ENCODE measurements at places on chromosomes 4 and X.
A peak's percentile ranks its signal among the peaks of the same experiment; 100 is the strongest.

DNA sequence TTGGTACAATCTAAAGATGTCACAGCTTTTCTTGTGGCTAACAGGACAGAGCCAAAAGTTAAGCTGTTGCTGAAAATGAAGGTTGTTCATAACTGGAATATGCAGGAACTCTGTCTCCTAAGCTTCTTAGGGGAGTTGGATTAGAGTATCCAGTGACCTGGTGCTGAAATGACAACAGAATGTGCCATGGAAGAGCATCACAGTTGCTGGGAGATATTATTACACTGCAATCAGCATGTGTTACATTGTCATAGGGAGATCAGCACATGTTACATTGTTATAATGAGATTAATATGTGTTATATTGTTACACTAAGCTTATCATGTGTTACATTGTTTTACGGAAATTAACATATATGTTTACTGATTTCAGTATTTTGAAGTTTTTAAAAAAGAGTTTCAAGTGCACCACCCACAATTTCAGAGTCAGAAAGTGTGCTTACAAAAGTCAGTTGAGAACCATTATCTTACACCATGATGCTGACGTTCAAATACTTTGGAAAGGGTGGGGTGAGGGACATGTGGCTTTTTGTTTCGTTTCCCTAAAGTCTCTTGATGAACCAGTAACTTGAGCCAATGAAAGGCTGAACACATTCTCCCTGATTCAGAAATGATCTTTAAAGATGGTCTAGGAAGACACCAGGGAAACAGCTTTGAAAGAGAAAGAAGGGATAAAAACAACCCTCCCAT lies 113.4 kb downstream of the DRD5 start:
- DNase-seq = no peak

- DNase-seq = no peak
These were observed 17.5 kb downstream of the RBMX2 start for GRCh38 chrX:130419263-130419662.

DNA sequence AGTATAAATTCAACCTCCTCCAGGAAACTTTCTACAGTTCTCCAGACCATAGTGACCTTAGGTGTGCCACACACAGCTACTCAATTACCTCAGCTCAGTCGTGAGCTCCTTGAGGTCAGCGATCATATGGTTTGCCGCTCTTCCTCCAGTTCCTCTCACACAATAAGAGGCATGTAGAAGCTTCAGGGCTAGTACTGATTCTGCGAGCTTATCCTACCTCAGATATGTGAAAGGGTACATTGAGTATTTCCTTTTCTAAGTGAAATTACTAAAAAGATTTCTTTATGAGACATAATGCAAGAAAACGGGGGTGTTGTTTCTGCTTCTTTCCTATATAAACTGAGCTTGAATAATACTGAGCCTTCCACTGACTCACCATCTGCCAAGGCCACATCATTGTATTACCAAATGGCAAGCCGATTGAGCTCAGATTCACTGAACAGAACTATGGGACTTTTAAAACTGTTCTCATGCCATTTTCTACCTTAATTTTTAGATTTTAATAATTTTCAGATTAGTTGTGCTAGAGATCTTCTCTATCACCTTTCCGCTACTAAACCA lies 183.1 kb downstream of the HS6ST2 start:
- DNase-seq = no peak

DNA sequence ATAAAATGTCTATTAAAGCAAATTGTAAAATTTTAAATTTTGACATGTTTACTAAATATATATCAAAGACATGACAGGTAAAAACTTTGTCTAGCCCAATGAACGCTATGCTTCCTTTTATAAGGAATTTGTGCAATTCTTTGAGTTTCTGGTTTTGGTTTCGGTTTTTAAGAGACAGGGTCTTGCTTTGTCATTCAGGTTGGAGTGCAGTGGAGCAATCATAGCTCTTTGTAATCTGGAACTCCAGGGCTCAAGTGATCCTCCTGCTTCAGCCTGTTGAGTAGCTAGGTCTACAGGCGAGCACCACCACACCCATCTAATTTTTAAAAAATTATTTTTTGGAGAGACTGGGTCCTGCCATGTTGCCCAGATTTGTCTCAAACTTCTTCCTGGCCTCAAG lies 60.7 kb downstream of the BLTP1 start:
- no peak for DNase-seq

- DNase-seq = no peak
These were observed 259.8 kb downstream of the FBXO8 start for GRCh38 chr4:174023641-174024040.

DNA sequence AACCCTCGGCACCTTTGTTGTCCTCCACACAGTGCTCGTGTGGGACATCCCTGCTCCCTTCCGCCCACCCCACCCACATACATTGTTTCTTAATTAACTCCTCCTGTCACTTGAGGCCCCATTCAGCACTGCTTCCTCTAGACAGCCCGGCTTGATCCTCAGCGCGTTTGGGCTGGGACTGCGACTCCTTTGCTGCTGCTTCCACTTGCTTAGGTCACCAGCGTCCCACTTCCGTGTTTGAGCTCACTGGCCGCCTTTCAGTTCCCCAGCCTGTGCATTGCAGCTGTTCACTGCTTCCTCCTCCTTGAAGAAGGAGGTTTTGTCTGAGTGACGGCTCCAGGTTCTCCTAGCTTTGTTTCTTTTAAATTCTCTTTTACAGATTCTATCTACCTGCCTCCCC lies 16.1 kb downstream of the RNF4 start:
- peak; percentile 29 for DNase-seq

- no peak for DNase-seq
These were observed 250.7 kb upstream of the RASGEF1B start for GRCh38 chr4:81722290-81722851.

DNA sequence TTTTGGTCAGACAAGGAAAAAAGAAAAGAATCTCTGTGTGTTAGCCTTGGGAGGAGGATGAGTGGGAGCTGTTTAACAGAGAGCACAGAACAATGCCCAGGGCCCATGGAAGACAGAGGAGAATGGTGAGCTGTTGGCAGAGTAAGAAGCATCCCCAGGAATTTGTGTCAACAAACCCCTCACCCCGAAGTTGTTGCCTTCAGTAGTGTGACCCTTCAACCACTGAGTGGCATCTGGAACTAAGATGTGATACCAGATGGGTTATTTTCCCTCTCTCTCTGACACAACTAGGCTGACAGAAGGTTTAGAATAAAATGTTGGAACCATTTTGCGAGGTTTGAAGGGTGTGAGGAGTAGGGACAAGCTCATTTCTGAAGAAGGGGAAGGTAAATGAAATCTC lies 25.1 kb downstream of the IGSF1 start:
- DNase-seq = no peak

GRCh38 chrX:8689473-8689872 lies 42.5 kb downstream of the ANOS1 start:
- no peak for DNase-seq

- DNase-seq = no peak
These were observed 92.7 kb downstream of the USP46 start for GRCh38 chr4:52566136-52567031.

DNA sequence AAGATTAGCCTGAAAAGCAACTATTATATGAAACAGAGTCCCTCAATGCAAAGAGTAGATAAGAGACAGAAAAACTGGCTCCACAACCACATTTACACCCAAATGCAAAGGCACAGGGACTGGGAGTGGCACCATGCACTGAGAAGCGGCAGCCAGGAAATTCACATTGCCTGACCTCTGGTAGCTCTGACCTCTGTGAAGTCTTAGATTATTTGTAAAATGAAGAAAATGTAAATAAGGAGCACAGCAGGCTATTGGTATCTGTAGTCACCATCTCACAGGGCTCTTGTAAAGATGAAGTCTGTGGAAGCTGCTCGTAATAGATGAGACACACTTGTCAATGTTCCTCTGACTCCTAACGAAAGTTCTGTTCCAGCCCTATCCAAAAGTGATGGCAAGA lies 69.7 kb downstream of the FAT1 start:
- DNase-seq = no peak

- no peak for DNase-seq
These were observed 223.9 kb downstream of the CAMK2D start for GRCh38 chr4:113537628-113538027.

- no peak for DNase-seq
These were observed 112.3 kb upstream of the IL15 start for GRCh38 chr4:141524116-141524515.

DNA sequence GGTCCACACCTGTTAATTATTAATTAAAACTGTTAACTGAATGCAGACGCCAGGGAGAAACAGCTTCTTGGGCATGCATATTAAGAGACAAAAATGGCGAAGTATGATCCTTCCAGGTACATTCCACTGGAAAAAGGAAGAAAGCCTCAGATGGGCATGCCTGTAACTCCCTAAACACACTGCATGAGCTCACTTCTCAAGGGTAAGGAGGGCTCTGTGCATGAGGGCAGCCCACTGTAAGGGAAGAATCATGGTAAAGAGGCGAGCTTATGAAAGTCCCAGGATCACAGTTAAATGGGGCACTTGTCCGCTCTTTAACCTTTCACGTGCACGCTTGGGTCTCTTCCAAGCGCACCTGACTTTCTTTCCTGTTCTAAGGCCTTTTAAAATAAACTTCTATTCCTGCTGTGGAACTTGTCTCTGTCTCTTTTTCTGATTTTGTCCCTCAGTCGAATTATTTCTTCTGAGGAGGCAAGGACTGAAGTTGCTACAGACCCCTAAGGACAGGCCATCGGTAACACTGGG lies 321.7 kb downstream of the PPP1R2C start:
- DNase-seq = no peak

DNA sequence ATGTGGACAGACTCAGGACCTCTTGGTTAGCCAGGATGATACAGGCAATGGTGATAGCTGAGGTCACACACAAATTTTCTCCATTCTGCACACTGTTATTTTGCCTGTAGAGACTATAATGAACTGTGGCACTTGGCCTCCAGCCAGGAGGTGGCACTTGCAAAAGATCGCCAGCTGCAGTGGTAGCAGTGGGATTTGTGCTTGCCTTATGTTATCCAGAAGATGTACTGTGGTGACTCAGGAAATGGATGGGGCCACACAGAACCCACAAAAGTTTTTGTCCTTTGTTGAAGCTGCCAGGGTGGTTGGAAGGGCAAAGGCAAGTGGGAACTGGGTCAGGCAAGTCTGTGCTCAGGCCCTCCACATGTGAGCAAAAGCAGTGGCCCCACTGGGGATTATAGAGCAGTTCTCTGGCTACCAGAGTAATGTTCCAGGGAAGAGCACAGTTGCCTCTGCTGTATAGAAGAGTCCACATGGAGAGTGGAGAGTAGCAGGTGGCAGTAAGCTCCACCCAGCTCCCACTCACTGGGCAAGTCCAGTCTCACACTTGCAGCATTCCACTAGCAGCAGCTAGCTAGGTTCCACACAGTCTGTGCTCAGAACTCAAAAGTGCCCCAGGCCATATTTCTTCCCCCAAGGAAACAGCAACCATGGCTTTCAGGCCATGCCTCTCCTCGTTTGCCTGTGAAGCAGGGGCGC lies 5.9 kb upstream of the C4orf17 start:
- no peak for DNase-seq

DNA sequence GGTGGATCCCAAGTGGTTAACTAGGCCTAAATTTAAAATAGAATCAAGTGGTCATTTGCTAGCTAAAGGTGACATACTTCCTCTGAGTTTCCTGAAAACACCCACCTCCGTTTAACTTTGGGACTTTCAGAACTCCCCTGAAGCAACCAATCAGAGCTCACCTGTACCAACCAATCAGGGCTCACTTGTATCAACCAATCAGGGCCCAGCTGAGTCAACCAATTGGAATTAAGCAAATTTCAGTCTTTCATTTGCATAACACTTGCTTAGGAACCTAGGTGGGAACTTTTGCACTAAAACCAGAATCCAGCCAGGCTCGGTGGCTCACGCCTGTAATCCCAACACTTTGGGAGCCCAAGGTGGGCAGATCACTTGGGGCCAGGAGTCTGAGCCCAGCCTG lies 15.9 kb downstream of the GPC4 start:
- DNase-seq = no peak

DNA sequence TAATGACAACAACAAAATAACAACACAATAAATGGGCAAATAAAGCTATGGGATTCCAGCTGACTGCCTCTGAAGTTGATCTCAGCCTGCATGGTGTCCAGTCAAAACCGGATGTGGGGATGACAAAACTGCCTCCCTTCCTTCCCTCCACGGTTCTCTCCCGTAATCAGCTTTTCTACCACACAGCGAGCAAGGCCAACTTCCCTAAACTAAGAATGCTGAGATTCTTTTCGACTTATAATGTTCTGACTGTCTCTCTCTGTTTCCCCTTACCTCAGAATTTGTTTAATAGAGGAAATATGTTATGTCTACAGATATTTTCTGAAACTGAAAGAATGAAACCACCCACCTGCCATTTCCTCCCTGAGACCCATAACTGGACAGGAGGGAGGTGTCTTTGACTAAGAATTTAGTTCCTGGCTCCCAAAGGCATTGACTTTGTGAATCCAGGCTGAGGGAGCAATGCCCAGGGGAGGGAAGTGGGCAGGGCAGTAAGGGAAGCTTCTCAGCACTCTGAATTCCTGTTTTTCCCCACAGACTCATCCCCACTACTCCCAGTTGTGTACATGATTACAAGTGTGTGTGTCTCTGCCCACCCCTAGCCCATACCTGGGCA lies 1.0 kb upstream of the TLR1 start:
- no peak for DNase-seq

- DNase-seq = no peak
These were observed 118.7 kb downstream of the FHIP1A start for GRCh38 chr4:151527699-151528098.

DNA sequence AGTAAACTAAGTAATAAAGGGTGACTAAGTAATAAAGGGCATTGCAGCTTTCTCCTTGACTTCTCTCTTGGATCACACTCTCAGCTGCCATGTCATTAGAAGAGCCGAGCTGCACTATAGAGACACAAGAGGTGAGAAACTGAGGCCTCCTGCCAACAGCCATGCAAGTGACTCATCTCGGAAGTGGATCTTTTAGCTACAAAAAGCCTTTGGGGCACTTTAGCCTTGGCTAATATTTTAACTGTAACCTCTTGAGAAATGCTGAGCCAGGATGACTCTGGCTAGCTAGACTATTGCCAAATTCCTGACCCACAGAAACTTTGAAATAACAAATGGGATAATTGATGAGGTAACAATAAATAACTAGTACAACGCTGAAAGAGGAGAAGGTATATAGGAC lies 1.5 kb upstream of the NEIL3 start:
- no peak for DNase-seq

GRCh38 chr4:97589481-97590196 lies 553.6 kb downstream of the STPG2 start:
- no peak for DNase-seq

DNA sequence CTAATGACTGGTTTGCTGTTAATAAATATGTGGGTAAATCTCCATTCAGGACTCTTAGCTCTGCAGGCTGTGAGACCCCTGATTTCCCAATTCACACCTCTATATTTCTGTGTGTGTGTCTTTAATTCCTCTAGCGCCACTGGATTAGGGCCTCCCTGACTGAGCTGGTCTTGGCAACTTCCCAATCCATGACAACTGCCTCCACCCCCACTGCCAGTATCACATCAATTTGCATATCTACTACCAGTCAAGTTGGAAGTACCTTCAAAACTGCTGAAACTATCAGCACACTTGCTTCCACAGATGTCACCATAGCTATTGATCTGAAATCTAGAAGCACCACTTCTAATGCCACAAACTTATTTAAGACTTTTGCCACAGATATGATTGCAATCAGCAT lies 27.6 kb downstream of the OPRPN start:
- no peak for DNase-seq

GRCh38 chr4:38917481-38918025 lies 49.9 kb downstream of the FAM114A1 start:
- DNase-seq = no peak
